Uterus (tissue), 4 donors: ENCODE measurements at places on chromosomes 6 and 20.

- DNase-seq = no peak
These were observed 11.6 kb upstream of the SCGN start for GRCh38 chr6:25640446-25640845.

DNA sequence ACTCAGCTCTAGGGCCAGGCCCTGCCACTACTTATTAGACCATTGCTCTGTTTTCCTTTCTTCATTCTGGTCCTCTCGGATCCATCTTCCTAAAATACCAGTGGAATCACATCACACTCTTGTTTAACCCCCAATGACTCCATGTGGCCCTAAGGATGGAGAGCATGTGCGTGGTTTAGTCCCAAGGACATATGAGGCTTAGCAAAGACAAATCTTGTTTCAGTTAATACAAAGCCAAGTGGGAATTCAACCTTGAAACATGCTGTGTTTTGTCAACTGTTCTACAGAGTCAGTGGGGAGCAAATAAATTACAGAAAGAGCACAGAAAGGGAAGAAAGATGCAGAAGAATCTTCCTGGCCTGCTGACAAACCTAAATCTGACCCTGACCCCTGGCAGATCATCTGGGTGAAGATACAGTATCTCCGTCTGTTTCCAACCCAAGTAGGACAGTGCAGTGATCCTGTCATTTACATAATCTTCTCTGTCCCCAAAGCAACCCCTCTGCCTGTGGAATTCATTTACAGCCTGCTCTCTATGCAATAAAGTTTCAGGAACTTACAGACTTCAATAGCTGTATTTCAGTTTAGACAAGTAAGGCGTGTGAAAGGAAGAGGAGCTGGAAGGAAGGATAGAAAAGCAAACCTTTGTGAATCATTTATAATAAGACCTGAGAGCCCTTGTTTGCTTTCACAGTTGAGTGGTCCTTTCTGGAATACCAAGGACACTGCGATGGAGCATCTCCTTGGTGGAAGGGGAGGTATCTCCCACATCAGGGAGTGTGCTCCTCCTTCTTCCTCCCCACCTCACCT lies 144.0 kb downstream of the THBS2 start:
- no peak for DNase-seq

DNA sequence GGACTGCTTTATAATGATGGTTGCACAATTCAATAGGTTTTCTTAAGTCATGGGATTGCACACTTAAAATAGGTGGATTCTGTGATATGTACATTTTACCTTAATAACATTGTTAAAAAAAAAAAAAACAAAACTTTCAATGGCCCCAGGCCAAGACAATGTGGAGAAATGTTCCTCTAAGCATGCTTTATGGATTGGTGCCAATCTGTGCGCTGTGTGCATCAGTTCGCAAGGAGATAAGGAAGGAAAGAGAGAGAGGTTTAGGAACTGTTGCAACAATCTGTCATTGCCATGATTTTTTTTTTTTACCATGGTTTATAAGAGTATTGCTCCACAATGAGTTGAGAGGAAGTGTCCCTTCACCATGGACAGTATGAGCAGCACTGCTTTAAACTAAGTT lies 399.6 kb downstream of the PTPRT start:
- no peak for DNase-seq

GRCh38 chr20:58835231-58835630 lies 15.5 kb downstream of the GNAS-AS1 start:
- no peak for DNase-seq

GRCh38 chr6:79731471-79731870 lies 100.3 kb downstream of the SH3BGRL2 start:
- no peak for DNase-seq
